ENCODE measurements at places on chromosomes 3 and 15.

DNA sequence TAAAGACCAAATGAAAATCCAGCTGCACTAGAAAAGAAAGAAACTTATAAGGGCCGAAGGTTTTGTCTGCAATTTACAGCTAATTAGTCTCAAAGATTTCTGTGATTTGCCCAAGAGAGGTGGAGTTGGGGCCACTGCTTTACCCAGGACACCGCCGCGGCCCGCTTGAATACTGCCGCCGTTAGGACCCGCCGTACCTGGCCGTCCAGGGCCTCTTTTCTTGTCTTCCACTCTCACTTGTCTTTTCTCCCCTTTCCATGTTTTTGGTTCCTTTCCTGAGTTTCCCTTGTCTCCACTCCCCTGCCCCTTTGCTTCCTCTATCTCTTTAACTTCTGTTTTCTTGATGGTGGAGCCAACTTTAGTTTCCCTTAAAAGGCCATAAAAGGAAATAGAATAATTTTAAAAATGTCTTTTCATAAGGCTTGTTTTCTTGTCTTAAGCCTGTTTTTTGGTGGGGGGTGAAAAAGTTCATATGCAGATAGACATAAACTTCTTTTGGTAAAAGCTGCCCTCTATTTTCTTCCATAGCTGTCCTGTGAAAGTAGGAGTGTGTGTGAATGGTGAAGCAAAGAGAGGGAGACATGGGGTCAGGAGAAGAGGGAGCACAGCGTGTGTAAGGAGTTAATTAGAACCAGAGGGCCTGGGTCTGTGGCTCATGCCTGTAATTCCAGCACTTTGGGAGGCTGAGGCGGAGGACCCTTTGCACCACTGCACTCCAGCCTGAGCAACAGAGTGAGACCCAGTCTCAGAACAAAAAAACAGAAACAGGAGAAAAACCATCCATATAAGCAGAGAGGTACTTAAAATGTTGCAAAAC, 16.0 kb upstream of the CCNL1 start:
- peak; percentile 40 for DNase-seq

DNA sequence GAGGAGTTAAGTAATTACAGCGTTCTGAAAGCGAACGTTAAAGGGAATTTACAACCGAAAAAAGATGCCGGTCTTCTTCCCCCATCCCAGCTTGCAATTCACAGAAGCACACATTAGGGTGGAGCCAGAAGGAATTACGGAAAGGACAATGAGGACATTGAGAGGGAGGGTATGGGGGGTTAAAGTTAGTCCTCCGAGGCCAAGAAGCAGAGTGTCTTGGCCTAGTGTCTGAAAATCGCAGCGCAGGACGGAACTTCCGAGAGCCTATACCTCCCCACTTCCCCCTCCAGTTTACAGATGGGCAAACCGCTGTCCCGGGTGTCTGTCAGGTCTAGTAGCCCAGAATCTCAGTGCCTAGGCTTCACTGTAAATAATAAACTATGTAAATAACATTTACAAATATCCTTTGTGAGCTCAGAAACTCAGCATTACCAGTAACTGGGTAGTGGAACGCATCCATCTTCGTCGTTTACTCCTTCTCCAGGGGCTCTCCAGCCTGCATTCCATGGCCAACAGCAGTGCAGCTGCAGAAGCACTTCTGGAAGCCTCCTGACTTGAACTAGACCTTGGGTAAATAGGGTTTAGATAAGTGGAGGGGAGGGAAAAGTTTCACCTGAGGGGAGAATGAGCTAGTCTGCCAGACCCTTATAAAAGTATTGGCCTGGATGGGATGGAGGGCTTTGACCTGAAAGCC, 922 bp downstream of the ADPRH start:
- DNase-seq, result peak; percentile 50

- DNase-seq, result no peak
These were observed 196.1 kb downstream of the PDCD6IP start for GRCh38 chr3:33994568-33994967.

GRCh38 chr15:80588801-80589200, 106.3 kb upstream of the ABHD17C start:
- no peak for DNase-seq

DNA sequence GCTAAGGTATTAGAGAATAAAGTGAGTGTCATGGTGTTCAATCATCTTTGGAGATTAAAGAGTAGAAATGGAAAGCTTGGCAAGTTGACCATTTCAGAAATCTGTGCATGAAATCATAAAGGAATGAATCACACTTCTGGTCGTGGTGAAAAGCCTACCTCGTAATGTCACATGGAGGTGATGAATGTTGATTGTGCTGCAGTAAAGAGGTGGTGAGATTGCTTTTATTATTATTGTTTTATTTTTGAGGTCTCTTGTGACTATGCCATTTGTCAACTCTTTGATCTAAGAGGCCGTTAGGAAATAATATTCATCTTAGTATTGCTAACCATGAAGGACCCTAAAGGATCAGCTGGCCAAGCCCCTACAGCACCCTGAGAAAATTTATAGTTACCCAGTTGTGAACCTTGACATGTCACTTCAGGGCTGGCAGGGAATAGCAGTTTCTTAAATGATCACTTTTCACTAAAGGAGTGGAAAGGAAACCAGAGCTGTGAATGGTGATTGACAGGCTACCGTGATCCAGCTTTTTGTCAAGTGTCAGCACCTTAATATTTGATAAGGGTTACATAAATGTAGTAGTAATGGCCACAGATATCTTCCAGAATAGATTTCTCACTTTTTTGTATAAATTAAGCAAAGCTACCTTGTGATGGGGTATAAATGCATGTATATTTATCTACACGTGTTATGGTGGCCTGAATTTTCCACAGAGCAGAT, 203.9 kb downstream of the PTPRG start:
- no peak for DNase-seq

DNA sequence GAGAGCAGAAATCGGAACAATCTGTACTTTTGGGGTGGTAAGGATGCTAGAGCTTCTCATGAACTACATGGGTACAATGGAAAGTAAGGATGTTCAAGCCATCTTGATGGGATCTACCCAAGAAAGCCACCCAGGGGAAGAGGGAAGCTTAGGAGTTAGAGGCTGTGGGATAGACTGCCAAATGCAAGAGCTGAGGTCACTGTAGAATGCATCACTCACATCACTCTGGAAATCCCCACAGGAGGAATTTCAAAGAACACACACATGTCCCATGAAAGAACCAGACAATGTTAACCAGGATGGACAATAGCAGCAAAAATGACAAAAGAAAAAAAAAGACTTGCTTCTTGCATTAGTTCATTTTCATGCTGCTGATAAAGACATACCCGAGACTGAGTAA, 32.8 kb upstream of the UBE2E2 start:
- no peak for DNase-seq

- no peak for DNase-seq
These were observed 337.7 kb downstream of the SLC9A9 start for GRCh38 chr3:143510601-143511000.

DNA sequence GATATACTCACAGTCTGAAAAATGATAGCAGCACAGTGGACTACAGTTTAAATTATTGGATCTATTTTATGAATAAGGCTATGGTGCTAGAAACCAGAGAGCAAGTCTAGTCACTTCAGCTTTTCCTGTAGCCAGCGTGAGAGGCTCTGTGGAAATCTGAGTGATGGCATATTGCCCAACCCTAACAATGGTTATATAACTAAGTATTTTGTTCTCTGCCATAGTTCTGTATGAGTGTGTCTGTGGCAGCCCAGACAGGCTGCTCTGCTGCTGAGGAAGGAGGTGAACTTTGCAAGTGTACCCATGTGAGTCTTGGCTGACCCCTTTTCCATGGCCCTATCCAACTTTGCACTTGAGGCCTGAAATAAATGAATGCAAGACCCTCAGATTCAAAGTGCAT, 105.7 kb downstream of the LRTM1 start:
- DNase-seq, result peak; percentile 65

All from lung (tissue), 17 donors.